Stimulated activated CD4-positive, alpha-beta T cell treated with anti-CD3 and anti-CD28 coated beads, Interleukin-15, amount 100 ng/mL, for 1 hour (primary cell): ENCODE measurements at places on chromosomes 7 and 10.

DNA sequence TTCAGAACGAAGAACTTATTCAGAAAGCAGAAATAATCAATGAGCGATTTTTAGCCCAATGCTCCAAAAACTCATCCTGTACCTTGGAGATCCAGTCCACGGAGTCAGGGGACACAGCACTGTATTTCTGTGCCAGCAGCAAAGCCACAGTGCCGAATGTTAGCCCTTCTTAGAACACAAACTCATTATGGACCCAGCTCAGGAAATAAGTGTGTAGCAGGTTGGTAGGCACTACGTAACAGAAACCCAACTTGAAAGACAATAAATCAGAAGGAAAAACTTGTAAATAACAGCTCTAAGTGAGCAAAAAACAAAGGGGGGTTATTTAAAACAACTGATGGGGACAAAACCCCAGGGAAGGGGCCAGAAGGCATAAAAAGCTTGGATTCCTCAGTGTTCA is 112.0 kb upstream of the PRSS1 start:
- no peak for DNase-seq

GRCh38 chr10:50540069-50540825 is 83.5 kb downstream of the SGMS1 start:
- DNase-seq, result no peak

DNA sequence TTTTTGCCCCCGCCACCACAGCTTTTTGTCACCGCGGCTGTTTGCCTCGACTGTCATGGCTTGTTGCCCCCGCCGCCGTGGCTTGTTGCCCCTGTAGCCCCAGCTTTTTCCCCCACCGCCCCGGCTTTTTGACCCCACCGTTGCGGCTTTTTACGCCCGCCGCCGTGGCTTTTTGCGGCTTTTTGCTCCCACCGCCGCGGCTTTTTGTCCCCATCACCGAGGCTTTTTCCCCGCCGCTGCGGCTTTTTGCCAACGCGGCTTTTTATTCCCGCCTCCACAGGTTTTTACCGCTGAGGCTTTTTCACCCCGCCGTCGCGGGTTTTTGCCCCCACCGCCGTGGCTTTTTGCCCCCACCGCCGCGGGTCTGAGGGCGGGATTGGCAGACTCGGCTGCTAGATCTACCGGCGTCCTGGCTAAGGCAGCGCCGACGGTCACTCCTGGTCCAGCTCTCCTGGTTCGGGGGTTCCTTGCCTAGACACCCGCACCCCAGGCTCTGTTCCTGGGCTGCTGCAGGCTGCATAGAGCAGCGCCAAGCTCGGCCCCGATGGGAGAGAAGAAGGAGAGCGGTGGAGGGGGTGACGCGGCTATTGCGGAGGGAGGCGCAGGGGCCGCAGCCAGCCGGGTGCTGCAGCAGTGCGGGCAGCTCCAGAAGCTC is 637.7 kb downstream of the ZNF716 start:
- DNase-seq, result no peak

GRCh38 chr7:150952331-150953050 is 25.6 kb downstream of the KCNH2 start:
- DNase-seq, result no peak

- no peak for DNase-seq
Observed at GRCh38 chr7:127390817-127391590, 1.5 kb downstream of the ZNF800 start.

DNA sequence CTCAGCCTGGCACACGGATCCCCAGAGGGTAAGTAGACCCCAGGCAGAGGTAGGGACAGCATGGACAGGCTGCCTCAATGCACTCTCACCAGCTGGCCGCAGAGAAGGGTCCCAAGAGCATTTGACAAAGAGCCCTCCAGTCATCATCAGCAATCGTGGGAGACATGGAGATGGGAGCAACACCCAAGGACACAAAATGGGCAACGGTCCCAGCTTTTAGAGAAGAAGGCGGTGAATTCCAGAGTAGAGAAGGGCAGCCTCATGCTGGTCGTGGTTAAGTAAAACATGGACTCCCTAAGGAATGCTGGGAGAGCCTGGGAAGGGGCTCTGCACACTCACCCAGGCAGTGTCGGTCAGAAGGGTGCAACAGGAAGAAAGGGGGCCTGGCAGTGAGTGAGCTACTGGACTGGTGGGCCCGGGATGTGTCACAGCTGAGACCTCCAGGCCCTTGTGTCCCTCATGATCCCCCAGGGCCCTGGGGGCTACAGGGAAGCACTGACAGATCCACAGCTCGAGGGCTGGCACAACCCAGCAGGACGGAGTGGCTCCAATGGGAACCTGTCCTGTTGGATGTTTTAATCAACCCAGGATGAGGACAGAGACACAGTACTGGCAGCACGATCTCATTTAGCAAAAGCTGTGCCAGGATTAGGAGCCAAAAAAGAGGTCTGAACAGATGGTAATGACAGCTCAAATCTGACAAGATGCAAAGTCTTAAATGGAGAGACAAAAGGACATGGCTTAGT is 147.1 kb downstream of the NEURL1 start:
- DNase-seq, result no peak

GRCh38 chr7:37065779-37066271 is 341.5 kb upstream of the AOAH start:
- DNase-seq, result no peak

- no peak for DNase-seq
Observed at GRCh38 chr7:93062599-93062998, 55.2 kb downstream of the SAMD9 start.

GRCh38 chr10:69650589-69651261 is 20.7 kb downstream of the FAM241B start:
- no peak for DNase-seq

- no peak for DNase-seq
Observed at GRCh38 chr7:30814700-30815387, 43.6 kb downstream of the MINDY4 start.

- DNase-seq, result no peak
Observed at GRCh38 chr7:78143661-78144060, 345.1 kb downstream of the PHTF2 start.

GRCh38 chr7:28470344-28470743 is 58.0 kb downstream of the CREB5 start:
- no peak for DNase-seq

DNA sequence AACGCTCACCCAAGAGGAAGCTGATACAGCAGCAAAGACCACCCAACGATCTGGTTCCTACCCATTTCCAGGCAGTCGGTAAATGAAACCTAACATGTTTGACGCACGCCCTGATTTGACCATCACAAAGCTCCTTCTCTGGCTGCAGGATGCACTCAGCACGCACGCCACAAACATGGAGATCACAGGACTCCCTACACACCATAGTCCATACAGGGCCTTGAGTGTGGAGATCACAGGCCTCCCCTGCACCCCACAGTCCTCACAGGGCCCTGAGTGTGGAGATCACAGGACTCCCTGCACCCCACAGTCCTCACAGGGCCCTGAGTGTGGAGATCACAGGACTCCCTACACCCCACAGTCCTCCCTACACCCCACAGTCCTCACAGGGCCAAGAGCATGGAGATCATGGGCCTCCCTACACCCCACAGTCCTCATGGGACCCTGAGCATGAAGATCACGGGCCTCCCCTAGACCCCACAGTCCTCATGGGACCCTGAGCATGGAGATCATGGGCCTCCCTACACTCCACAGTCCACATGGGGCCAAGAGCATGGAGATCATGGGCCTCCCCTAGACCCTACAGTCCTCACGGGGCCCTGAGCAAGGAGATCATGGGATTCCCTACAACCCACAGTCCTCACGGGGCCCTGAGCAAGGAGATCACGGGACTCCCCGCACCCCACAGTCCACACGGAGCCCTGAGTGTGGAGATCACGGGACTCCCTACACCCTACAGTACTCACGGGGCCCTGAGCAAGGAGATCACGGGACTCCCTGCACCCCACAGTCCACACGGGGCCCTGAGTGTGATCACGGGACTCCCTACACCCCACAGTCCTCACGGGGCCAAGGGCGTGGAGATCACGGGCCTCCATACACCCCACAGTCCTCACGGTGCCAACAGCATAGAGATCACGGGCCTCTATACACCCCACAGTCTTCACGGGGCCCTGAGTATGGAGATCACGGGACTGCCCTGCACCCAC is 409.2 kb downstream of the DNAJB6 start:
- no peak for DNase-seq

DNA sequence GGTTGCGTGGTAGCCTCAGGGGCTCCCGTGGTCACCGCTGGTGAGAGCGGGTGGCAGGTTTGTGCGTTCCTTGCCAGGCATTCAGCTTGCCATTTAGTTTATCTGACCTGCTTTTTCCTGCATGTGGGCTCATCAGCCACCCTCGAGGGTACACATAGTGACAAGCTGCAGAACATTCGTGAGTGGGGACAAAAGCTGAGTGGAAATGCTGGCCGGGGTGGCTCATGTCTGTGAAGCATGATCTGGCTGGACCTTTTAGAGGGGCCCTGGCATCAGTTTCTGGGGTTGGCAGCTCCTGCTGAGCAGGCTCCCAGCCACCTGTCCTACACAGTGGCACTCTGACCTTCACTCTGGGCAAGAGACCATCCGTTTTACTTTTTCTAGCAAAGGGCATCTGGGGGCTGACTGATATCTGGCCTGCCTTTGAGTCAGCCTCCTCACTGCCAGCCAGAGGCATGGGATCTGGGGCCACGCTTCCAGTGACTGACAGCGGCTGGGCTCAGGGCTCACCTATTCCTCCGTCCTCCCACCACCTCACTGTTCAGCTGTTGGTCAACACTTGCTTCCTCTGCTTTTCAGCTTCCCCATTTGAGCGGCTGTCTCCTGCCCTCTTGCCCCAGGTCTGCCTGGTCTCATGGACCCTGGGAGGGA is 75.0 kb downstream of the LANCL2 start:
- no peak for DNase-seq

GRCh38 chr10:69858201-69858600 is 56.5 kb downstream of the COL13A1 start:
- DNase-seq, result no peak

- no peak for DNase-seq
Observed at GRCh38 chr10:29252811-29253689, 35.8 kb upstream of the LYZL1 start.

DNA sequence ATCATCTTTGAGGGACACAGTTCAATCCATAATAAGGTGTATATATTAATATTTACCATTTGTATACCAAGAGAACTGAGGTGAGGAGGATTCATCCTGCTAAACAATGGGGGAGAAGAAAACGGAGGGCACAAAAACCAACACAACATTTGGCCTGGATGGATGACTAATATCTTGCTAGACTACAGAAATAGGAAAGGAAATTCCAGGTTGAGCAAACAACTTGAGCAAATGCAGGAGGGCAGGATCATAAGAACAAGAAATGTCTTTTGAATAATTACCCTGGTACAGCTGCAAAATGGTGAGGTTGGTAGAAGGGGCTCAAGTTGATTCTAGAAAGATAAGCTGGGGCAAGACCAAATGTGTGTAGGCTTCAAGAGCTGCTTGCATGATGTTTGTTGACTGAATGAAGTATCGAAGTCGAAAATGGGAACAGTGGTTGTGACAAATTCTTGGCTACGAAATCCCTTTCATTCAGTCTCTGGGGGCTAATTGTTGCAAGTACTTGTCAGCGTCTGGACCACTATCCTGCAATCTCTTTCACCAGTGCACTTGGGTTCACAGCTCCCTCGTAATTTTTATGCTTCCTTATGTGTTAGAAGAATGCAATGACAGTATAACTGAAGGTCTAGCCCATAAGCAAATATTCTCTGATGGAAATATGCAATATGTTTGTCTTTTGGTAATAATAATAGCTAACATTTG is 176.2 kb downstream of the PTEN start:
- no peak for DNase-seq

GRCh38 chr7:154783281-154783909 is 219.5 kb downstream of the PAXIP1 start:
- no peak for DNase-seq

DNA sequence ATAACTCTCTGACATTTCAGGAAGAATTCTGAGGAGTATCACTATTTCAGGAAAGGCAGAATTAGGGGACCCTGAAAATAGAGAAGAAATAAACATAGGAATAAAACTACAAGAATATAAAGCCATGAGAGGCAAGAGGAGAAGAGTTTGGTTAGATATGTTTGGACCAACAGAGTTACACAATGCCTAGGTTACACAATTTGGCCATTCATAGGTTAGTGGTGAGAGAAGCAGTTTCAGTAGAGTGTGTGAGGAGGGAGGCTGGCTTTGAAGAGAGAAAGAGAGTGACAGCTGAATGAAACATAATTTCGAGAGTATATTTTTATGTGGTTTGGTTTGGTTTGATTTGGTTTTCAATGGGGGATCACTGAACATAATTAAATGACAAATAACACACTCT is 783.2 kb upstream of the LRRN3 start:
- DNase-seq, result no peak

DNA sequence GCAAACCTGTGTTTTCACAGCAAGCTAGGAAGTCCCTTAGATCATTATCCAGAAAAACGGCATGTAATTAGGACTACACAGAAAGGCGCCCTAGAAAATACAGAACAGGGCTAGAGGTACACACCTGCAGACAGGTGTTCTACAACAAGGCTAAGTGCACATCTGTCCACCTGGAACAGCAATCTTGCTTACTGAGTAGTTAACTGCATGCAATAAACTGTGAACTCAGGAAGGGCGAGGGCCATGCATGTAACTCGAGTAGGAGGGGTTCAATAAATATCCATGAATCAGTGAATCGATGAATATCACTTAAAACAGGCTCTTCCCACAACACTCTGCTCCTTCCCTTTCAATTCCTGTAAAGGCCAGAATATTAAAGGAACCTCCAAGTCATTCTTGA is 22.0 kb downstream of the FAM171A1 start:
- no peak for DNase-seq

DNA sequence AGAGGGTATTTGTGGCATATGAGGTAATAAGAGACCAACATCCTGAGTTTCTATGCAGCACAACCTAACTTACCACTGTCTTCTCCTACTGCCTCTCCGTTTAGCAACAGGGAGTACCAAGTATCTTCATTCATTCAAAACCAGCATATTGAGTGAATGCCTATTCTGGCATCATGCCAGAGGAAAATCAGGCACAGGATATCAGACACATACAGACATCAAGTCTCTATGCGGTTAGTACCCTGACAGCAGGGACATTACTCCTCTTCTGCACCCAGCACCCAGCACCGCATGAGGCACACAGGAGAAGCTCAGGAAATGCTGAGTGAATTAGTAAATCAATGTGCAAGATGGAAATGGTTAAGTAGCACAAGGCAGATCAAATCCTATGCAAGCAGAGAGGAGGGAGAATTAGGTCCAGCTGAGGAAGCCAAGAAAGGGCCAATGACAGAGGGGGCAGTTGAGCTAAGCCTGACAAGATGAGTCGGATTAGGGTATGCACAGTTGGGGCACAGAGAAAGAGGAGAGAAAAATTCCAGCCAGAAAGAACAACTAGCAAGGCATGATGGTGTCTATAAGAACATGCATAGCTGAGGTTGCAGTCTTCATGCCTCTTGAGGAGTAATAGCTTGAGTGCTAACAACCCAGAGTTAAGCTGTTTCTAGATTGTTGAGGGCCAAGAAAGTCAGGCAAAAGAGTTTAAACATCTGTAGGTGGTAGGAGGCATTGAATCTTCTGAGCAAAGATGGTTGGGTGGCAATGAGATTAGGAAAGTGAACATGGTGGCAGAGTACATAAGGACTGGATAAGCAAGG is 146.0 kb downstream of the PLXNA4 start:
- no peak for DNase-seq

DNA sequence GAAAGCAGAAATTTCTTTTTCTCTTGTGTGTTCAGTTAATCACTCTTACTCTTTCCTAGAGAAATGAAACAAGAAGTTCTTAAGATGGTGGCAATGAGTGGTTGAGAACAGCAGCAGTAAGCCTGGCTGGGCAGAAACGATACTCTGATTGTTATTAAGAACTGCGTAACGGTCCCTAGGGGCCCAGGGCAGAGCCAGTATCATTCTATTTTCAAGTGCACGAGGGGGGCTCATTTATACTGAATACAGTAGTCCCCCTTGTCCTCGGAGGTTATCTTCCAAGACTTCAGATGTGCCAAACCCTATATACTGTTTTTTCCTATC is 64.9 kb downstream of the EEPD1 start:
- DNase-seq, result no peak

- no peak for DNase-seq
Observed at GRCh38 chr10:120612756-120613155, 155.7 kb downstream of the PLPP4 start.
